ENCODE measurements at places on chromosomes 12 and 14.
A peak's percentile ranks its signal among the peaks of the same experiment; 100 is the strongest.

GRCh38 chr14:89681086-89682018 lies 264.3 kb upstream of the FOXN3 start:
- DNase-seq = no peak

DNA sequence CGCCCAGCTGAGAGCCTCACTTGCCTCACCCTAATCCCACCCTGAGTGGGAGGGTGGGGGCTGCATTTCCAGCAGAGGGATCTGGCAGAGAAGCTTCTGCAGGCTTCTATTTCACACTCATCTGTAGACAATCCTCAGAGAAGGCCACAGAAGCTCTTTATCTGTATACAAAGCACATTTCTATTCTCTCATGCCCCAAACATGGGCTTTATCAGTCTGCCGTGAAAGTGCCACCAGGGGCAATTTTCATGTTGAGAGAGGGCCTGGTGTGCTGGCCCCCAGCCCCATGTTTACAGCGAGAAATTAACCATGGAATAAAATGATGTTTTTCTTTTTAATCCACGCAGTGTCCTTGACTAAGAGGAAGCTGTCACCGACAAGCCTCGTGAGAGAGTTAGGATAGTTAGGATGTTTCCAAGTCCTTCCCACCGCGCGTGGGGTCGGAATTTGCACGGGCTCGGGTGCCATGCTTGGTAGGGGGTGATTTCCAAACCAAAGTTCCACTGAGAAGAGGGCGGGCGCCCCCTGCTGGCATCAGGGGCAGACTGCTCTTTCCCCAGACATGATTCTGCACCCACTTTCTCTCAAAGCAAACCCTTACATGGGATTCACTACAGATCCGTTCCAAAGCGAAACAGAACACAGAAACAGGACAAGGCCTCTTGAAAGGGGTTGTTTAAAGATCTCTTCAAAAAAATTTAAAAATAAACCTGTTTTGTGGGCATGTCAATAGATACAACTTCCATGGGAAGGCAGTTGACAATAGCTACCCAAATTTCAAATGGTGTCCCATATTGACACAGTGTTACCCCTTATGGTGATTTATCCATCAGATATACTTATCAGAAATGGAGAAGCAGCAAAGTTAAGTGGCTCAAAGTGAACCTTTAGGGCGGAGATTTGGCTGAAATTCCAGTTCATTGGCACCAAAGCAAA lies 19.4 kb downstream of the BDKRB1 start:
- peak; percentile 78 for DNase-seq

DNA sequence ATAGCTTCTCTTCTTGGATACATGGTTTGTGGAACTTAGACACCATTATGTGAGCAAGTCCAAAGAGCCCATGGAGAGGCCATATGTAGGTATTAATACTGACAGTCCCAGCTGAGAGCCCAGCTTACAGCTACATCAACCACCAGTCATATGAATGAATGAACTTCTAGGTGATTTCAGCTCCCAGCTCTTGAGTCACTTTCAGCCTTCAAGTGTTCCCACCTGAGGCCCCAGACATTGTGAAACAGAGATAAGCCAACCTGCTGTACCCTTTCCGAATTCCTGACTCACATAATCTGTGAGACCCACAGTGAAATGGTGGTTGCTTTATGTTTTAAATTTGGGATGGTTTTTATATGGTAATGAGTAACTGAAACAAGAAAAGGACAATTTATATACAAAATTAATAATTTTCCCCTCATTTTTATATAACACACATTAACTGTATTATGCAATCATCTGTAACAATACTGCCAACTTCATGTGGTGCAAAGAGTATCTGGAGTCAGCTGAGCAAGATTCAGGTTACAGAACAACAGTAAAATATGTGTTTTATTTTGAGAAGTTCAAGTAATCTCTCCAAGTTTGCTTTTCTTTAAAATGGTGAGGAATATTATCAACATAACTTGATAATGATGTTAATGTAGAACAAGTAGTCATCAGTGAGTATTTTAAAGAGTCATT lies 27.7 kb upstream of the FBXO33 start:
- DNase-seq = no peak

DNA sequence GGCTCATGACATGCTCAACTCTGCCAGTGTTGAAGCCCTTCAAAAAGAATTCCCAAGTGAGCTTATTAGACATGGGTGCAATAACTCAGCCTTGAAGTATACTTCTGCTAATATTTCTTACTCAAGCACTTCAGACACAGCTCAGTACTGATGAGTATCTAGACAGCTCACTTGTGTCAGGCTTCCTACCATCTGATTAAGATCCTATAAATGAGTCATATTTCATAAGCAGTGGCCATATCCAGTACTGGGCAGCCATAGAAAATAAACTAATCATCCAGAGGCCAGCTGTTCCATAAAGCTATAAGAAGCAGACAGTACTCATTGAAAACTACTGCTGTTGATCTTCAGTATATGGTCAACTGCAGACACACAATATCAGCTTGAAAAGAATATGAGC lies 12.9 kb downstream of the FSCB start:
- DNase-seq = no peak

DNA sequence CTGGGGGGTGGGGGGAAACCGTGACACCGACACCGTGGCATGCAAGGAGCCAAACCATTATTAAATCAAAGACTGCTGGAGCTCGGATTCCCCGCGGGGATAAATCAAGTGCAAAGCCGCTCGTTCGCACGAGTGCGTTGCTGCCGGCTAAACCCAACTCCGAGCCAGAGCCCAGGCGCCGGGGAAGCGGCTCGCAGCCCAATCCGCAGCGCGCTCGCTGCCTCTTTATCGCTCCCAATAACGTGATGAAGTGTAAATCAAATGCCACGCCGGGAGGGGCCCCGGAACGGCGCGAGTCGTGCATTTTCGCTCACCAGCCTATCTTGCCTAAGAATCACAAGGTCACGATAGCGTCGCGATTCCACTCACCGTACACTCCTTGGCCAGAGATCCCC lies 1.3 kb downstream of the MDGA2 start:
- DNase-seq = no peak

GRCh38 chr12:3170423-3171194 lies 93.4 kb downstream of the TSPAN9 start:
- DNase-seq = peak; percentile 91

DNA sequence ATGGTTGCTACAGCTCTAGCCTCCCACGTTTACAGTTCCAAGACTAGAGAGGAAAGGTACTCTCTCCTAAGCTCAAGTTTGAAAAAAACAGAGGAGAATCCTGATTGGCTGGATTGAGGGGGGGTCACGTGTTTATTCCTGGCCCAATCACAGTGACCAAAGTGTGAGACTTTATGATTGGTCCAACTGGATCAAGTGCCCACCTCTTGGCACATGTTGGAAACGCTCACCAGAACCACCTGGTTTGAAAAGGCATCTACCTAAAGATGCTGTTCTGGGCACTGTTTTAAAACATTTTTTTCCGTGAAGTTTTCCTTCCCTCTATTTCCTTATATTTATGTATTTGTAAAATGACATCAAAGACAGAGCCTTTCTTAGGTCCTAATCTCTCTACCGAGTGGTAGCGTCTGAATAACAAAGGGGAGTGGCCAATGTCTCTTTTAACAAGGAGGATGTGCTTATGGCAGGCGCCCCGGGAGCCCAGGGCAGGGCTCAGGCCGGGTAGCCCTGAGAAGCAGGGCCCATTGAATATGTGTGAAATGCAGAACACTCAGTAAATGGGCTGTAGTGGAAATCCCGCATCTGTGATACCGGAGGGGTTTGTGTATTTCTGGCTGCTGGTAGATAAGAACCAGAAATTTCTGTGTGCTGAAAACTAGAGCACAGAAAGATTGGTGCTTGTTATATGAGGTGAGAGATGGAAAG lies 146.2 kb downstream of the ATP23 start:
- no peak for DNase-seq

DNA sequence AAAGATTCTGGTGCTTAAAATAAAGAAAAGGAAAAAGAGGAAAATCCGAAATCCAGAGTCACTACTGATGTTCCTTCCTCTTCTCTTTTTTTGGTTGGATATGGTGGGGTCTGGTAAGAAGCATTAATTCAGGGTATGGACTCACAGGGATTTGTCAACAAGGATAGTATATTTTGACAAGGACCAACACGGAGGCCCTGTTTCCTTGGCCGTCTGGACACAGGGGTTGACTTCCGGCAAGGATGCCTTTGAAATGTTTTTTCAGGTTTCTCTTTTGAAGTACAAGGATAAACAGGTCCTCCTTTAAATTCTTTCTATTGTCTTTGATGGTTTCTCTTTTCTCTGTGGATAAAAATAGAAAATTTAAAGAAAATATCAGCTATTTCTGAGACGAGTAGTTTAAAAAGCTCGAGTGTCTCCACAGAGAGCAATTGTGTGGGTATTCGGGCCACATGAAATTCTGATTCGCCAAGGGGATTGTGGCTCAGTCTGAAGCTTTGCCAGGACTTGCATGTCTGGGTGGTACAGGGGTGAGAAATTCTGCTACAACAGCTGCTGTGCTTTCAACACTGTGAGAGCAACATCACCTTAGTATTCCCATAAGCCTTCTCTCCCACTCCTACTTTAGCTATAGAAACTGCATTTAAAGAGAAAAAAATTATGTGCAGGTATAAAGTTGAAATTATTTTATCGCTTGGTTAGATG lies 88.5 kb upstream of the CSRP2 start:
- DNase-seq = no peak

- DNase-seq = no peak
Observed at GRCh38 chr14:74950795-74951442, 4.5 kb downstream of the PGF start.

Data from fibroblast of skin of right biceps (primary cell).